ENCODE measurements at places on chromosomes 3 and 15.

DNA sequence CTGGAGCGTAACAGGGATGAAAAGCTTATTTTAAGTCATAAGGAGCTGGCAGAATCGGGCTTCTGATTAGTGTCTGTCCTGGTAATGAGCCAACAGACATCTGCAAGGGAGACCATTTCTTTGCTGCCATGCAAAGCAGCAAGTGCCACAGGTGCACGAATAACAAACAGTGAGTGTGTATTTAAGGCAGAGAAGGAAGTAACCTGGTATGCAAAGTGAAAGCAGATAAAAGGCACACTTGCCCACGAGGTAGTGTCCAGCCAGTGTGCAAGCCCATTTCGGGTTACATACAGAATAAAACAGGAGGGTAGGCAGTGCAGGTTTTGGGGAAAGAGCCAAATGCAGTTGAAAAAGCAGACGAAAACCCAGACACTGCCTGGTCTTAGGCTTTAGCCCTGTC, 1153.7 kb downstream of the SI start:
- no peak overlapping the region for H3K27ac ChIP-seq
- no peak overlapping the region for H3K4me3 ChIP-seq
- H3K36me3 ChIP-seq: no peaks in the 10 kb centered on the region
- DNase-seq: no peak

DNA sequence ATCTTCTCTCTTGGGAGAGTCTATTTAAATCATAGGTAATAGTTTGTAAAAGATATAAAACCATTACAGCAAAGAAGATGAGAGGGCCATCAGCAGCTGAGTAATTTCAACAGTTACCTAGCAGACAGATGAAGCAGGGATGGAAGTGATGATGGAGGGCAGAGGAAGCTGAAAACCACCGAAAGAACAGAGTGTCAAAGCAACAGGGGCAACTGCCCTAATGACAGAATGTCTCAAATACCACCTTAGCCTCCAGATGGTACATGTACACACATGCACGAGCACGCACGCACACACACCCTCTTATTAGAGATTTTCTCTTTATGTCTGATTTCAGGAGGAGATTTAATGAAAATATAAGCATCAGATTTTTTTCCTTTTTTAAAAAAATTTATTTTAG, 64.5 kb downstream of the NEDD4 start:
- no peaks in the 10 kb centered on the region for H3K4me1 ChIP-seq
- H3K36me3 ChIP-seq: no peaks in the 10 kb centered on the region
- no peak overlapping the region for H3K27ac ChIP-seq

DNA sequence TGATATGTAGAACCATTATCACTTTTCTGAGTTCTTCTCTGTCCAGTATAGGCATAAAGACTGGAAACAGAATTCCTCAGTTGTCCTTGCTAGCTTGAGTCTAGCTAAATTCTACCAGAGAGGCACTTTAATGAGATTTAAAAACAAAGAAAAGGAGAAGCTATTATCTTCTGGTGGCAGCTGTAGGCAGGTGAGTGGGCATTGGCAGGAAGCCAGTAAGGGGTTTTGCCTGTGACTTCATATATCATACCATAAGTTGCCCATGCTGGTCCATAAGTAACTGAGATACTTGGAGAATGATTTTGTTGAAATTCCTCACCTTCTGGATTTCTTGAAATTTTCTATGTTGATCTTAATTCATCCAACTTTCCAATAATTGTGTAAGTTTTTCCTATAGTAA, 402.3 kb upstream of the TGFBR2 start:
- no peak overlapping the region for H3K27ac ChIP-seq
- DNase-seq: no peak
- no peak overlapping the region for H3K4me3 ChIP-seq
- peaks cover 11% of the 10 kb centered on the region for H3K27me3 ChIP-seq

DNA sequence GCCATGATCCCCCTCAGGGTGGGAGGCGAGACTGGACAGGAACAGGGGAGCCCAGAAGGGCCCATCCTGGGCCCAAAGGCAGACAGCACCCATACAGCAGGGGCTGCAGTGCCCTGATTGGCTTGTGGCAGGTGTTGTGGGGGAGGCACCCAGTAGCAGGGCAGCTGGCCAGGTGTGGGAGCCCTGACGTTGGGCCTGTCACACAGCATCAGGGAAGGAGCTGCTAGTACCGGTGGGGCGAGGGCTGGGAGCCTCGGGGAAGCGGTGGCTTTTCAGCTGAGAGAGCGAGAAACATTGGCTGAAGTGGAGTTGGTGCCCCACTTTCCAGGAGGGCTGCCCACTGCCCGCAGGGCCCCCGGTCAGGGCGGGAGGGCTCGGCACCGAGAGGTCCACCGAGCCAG, 19.7 kb upstream of the CYP11A1 start:
- H3K4me3 ChIP-seq: no peak overlapping the region
- peaks cover 56% of the 10 kb centered on the region for H3K4me1 ChIP-seq
- no peak for DNase-seq
- H3K36me3 ChIP-seq: peaks cover 3% of the 10 kb centered on the region

- no peaks in the 10 kb centered on the region for H3K36me3 ChIP-seq
- H3K4me3 ChIP-seq: no peak overlapping the region
- H3K4me1 ChIP-seq: no peaks in the 10 kb centered on the region
- no peak for DNase-seq
- peaks cover 35% of the 10 kb centered on the region for H3K27me3 ChIP-seq
Measured at GRCh38 chr3:16203031-16203430, 28.6 kb downstream of the GALNT15 start.

- no peaks in the 10 kb centered on the region for H3K27me3 ChIP-seq
- H3K4me1 ChIP-seq: peaks cover 15% of the 10 kb centered on the region
- H3K4me3 ChIP-seq: no peak overlapping the region
- peaks cover 12% of the 10 kb centered on the region for H3K36me3 ChIP-seq
- no peak overlapping the region for H3K27ac ChIP-seq
Measured at GRCh38 chr3:4413467-4413866, 53.6 kb downstream of the SUMF1 start.

- no peak overlapping the region for H3K27ac ChIP-seq
- H3K36me3 ChIP-seq: no peaks in the 10 kb centered on the region
- H3K27me3 ChIP-seq: peaks cover 15% of the 10 kb centered on the region
- H3K4me3 ChIP-seq: no peak overlapping the region
- no peak for DNase-seq
Measured at GRCh38 chr3:115876876-115877614, 253.7 kb downstream of the GAP43 start.

DNA sequence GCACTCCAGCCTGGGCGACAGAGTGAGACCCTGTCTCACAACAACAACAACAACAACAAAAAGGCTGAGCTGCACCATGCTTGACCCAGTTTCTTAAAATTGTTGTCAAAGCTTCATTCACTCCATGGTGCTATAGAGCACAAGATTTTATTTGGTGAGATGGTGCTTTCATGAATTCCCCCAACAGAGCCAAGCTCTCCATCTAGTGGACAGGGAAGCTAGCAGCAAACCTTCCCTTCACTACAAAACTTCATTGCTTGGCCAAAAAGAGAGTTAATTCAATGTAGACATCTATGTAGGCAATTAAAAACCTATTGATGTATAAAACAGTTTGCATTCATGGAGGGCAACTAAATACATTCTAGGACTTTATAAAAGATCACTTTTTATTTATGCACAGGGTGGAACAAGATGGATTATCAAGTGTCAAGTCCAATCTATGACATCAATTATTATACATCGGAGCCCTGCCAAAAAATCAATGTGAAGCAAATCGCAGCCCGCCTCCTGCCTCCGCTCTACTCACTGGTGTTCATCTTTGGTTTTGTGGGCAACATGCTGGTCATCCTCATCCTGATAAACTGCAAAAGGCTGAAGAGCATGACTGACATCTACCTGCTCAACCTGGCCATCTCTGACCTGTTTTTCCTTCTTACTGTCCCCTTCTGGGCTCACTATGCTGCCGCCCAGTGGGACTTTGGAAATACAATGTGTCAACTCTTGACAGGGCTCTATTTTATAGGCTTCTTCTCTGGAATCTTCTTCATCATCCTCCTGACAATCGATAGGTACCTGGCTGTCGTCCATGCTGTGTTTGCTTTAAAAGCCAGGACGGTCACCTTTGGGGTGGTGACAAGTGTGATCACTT, 2.0 kb downstream of the CCR5 start:
- H3K27me3 ChIP-seq: no peaks in the 10 kb centered on the region
- no peak for DNase-seq
- H3K4me3 ChIP-seq: peak overlapping the region; percentile 81
- peak overlapping the region; percentile 56 for H3K27ac ChIP-seq

DNA sequence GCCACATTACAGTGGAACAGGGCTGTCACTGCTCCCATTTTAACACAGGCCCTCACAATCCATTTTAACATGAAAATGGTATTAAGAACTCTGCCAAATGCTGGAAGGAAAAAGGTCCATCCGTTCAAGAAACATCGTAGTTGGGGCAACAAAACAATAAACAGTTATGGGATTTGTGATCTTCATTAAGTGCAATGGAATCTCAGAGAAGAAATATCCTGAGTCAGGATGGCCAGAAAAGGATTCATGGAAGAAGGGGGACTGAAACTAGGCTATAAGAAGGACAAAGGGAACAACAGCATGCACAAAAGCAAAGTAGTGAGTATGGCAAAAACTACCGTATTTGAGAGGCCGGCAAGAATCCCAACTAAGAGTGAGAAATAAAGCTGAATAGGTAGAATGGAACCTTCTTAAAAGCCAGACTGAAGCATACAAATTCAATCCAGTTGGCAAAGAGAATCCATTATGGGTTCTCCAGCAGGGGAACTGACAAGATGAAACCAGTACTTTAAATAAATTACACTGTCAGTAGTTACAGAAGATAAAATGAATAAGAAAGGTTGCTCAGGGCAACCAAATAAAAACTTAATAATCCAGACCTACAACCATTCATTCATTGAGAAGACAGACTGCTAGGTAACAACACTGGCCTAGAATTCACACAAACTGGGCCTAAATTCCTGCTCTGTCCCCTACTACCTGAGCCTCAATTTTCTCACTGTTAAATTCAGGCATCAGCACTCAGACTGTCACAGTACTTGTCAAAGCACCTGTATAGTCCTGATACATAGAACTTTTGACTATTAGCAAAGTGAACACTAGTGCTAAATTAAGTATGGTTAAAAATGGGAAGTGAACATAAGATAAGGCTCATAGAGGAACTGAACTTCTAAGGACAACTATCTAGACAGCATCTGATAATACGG, 6.3 kb downstream of the TBL1XR1 start:
- peak overlapping the region; percentile 42 for H3K27ac ChIP-seq
- H3K4me3 ChIP-seq: peak overlapping the region; percentile 47
- no peaks in the 10 kb centered on the region for H3K27me3 ChIP-seq
- DNase-seq: no peak

GRCh38 chr3:177195242-177195991, 1.9 kb downstream of the TBL1XR1 start:
- peaks cover 38% of the 10 kb centered on the region for H3K36me3 ChIP-seq
- H3K27me3 ChIP-seq: no peaks in the 10 kb centered on the region
- peak overlapping the region; percentile 90 for H3K4me3 ChIP-seq
- peaks cover 67% of the 10 kb centered on the region for H3K4me1 ChIP-seq
- H3K27ac ChIP-seq: peak overlapping the region; percentile 90

DNA sequence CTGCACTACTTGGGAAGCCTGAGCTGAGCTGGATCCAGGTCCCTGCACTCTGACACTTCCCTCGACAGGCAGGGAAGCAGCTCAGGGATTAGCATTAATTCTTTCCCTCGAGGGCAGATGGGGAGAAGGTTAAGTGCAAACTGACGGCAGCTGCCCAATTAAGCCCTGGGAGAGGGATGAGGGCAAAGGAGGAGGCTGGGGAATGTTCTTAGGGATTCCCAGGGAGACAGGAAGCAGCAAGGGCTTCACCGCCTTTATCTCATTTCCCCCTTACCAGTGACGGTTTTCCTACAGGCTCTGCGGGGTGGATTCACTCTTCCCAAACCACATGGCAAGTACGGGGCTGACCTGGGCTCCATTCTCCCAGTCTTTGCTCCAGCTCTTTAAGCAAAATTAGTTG, 519.0 kb upstream of the PROK2 start:
- H3K36me3 ChIP-seq: no peaks in the 10 kb centered on the region
- no peak overlapping the region for H3K4me3 ChIP-seq
- no peak for DNase-seq
- no peaks in the 10 kb centered on the region for H3K4me1 ChIP-seq

- H3K4me3 ChIP-seq: no peak overlapping the region
- H3K27me3 ChIP-seq: no peaks in the 10 kb centered on the region
- peaks cover 40% of the 10 kb centered on the region for H3K36me3 ChIP-seq
- peaks cover 30% of the 10 kb centered on the region for H3K4me1 ChIP-seq
Measured at GRCh38 chr15:41281236-41281635, 50.2 kb downstream of the CHP1 start.

GRCh38 chr15:80509800-80510199, 105.6 kb downstream of the ARNT2 start:
- no peaks in the 10 kb centered on the region for H3K4me1 ChIP-seq
- H3K27ac ChIP-seq: no peak overlapping the region

GRCh38 chr3:57840473-57840872, 84.4 kb downstream of the SLMAP start:
- peaks cover 14% of the 10 kb centered on the region for H3K36me3 ChIP-seq
- H3K27me3 ChIP-seq: no peaks in the 10 kb centered on the region
- H3K27ac ChIP-seq: peak overlapping the region; percentile 67
- no peak for DNase-seq
- no peak overlapping the region for H3K4me3 ChIP-seq
- H3K4me1 ChIP-seq: peaks cover 15% of the 10 kb centered on the region

- H3K36me3 ChIP-seq: peaks cover 4% of the 10 kb centered on the region
- H3K27ac ChIP-seq: no peak overlapping the region
- peaks cover 20% of the 10 kb centered on the region for H3K4me1 ChIP-seq
- no peak for DNase-seq
- H3K4me3 ChIP-seq: no peak overlapping the region
Measured at GRCh38 chr3:13891492-13892073, 11.7 kb upstream of the WNT7A start.

DNA sequence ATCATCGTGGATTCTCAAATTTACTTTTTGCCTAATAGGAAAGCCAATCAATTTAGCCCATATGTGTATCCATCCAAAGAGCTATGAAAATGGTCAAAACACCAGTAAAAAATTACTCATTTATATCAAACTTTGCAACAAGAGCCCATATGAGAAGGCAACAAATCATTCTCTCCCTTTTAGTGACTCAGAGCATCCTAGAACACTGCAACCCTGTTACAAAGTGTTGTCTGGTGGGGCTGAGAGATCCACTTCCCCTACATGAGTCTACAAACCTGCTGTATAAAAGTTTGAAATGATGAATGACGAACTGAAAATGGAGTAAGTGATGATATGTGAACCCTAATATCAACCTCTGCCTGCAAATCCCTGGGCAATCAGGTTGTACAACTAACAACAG, 23.3 kb downstream of the PDZRN3 start:
- no peak overlapping the region for H3K27ac ChIP-seq
- no peaks in the 10 kb centered on the region for H3K4me1 ChIP-seq
- DNase-seq: no peak
- no peak overlapping the region for H3K4me3 ChIP-seq
- H3K27me3 ChIP-seq: no peaks in the 10 kb centered on the region
- no peaks in the 10 kb centered on the region for H3K36me3 ChIP-seq
